ENCODE measurements at places on chromosomes 7 and 10.

DNA sequence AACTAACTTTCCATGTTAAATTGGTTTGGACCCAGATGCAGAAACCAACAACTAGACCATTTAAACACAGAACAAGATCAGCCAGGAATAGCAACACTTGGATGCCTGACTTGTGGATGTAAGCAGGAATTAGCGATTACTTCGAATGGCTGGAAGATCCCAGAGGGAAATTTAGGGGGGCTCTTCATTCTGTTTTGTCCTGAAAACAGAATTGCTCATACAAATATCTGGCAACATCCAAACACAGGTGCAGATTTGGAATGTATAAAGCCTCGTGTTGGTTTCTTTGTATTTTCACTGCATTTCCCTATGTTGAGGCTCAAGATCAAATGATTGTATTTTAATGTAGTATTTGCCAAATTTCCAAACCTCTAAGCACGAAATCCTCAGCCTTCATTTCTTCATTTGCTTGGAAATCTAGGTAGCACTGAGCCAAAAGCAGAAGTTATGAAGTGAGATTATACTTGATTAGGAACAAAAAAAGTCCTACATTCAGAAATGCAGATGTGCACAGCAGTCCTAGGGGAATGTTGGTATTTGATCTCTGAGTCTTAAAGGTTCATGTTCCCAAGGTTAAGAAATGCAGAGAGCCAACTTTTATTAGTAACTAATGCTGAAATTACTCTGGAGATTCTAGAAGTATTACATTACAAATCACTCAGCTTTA lies 248.7 kb upstream of the TCF7L2 start:
- no peak for DNase-seq

DNA sequence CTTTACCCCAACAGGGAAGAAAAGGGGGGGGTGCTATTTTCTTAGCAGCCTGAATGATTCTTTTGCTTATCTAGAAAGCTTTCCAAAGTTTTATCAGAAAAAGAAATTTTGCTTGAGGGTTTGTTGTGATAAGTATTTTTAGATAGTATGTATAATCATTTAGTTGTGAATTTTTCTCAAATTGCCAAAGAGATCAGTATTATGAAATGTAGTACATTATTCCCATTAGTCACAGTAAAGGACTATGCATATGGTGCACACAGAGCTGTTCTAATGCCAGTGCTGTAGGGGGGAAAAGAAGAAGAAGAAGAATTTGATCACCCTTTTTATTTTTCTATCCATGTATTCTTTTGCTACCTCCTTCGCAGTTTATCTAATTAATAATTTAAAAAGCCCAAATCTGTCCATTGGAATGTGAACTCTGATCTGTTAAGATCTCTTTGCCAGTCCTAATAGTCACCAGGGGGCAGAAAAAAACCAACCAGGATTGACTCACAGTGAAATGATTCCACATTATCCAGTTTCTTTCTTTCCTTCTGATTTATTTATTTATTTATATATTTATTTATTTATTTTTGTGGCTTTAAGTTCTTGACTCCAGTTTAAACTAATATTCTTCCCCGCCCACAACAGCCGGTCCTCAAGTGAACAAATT lies 4.7 kb downstream of the RBM20 start:
- DNase-seq: no peak

DNA sequence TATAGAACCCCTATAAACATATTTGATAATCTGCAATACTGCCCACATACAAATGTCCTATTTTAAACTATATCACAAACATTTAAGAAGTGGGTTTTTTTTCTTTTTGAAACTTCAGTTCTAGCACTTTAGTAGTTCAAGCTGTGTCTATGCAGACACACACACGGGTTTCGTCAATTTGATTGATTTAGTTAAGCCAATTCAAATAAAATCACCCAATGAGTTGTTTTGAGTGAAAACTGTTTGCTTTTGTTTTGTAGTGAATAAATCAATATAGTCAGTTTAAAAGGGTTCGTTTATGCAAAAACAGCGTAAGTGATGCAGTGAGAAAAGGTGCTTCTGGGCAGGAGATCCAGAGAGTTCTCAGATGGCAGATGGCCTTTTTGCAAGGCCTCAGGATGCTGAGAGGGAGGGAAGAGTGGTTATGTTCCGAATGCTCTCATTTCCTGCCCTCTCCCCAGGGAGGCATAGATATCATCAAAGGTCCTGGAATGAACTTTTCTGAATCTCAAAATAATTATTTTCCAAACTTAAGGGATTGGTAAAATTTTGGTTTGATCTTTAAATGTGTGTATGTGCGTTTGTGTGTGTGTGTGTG lies 102.7 kb downstream of the AGMO start:
- no peak for DNase-seq

DNA sequence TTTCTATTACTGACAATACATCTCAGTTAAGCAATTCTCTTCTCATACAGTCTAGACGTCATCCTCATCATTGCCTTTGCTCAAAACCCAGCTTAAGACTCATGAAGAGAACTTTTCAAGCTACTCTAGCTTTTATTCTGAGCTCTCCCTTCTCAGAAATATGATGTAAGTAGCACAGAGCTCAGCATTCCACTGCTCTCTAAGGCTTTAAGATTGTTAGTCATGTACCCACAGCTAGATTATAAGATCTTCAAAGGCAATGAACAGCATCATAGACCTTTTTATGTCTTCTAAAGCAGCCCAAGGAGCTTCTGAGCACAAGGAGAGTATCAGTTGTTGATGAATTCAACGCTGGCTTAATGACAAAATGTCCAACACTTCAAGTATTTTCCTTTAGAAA lies 119.3 kb downstream of the NRP1 start:
- peak; percentile 97 for DNase-seq

DNA sequence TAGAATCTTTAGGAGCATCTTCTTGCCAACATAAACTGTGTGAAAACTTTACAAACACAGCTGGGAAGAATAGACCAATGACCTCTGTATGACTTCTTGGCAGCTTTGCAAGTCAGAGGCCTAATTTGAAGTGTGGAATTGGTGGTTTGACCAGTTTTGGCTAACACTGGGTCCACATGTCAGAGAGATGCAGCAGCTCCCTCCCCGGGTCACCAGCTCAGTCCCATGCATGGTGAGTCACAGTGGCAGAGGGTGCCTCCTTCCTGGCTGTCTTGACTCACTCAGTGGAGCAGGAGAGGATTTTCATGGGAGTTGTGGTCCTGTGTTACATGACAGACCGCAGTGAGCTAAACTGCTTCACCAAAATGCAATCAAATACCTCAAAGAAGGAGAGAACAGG lies 8.2 kb upstream of the STARD3NL start:
- peak; percentile 65 for DNase-seq

GRCh38 chr7:83739527-83739926 lies 90.6 kb upstream of the SEMA3E start:
- no peak for DNase-seq

DNA sequence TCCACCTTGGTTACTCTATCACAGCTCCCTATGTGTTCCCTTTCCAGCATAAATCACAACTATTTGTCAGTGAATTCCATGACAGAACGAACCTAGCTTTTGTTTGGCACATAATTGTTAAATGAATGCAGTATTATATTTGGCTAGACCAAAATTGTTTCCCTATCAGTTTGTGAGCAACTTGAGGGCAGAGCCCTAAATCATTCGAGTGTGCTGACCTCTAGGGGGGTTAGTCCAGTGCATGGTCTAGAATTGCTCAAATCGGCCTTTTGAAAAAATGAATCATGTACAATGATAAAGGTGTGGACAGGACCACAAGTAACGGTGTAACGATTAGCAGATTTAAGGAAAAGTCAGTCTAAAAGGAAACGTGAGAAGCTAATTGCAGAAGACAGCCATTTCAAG lies 475 bp upstream of the NRBF2 start:
- DNase-seq: no peak

DNA sequence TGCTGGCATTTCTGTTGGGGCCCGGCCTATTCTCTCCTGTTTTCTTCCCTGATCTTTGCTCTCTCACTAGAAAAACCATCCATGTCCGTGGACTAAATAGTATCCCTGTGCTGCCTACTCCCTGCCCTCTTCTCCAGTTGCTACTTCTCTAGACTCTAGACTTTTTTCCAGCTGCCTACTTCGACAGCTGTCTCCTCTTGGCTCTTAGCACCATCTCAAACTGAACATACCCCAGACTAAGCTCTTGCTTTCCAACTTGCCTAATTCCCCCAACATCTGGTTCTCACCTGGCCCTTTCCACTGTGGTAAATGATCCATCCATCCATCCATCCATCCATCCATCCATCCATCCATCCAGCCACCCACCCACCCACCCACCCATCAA lies 19.5 kb downstream of the ADCYAP1R1 start:
- no peak for DNase-seq

DNA sequence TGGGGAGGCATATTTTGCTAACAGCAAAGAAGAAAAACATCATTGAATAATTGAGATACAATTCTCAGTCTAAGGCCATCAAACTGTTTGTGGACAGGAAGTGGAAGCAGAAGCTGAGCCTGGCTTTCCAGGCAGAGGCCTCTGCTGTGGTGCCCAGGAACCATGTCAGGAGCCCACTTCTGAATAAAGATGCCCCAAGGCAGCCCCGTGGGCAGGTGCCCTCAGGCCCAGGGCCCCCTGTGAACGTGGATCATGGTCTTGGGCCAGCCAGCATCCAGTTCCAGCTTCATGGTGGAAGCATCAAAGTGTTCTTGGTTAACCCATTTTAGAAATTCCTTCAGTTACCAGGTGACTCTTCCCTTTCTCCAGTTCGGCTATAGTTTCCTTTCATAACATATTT lies 346.8 kb downstream of the PTPRN2 start:
- no peak for DNase-seq

DNA sequence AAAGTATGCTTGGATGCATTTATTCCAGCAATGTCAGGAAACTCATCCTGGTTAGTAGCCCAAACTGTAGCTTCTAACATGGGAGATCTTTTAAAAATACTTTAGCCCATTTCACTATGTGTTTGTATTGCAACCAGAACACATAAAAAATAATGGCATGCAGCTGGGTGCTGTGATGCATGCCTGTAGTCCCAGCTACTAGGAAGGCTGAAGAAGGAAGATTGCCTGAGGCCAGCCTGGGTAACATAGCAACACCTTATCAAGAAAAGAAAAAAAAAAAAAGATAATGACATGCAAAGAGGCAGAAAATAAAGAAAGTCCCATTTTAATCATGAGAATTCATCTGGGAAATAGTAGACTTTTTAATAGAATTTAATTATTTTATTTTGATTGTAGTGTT lies 517.0 kb upstream of the TEX47 start:
- no peak for DNase-seq

DNA sequence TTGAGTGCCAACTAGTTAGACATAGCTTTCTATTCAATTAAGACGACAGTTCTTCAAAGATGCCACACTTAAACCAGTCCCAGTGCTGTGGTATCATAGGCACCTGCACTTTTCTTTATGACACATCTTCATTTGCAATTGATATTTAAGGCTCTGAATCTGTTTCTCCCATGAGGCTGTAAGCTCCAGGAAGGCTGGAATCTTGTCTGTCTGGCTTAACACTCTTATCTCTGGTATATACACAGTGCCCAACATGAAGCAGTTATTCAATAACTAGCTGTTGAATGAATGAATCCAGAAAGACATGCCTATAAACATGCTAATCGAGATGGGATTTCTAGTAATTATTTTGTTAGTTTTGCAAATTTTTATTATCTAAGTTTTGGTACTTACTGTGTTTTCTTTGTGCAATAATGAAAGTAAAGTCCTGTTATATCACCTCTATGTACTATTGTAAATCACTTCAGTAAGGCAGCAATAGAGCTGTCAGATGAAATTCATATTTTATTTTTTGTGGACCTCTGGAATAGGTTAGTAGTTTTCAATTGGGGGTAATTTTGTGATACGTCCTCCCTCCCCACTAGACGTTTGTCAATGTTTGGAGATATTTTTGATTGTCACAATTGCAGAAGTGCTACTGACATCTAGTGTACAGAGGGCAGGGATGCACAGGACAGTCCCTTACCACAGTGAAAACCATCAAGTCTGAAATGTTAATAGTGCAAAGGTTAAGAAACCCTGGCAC lies 51.3 kb upstream of the STEAP4 start:
- no peak for DNase-seq

DNA sequence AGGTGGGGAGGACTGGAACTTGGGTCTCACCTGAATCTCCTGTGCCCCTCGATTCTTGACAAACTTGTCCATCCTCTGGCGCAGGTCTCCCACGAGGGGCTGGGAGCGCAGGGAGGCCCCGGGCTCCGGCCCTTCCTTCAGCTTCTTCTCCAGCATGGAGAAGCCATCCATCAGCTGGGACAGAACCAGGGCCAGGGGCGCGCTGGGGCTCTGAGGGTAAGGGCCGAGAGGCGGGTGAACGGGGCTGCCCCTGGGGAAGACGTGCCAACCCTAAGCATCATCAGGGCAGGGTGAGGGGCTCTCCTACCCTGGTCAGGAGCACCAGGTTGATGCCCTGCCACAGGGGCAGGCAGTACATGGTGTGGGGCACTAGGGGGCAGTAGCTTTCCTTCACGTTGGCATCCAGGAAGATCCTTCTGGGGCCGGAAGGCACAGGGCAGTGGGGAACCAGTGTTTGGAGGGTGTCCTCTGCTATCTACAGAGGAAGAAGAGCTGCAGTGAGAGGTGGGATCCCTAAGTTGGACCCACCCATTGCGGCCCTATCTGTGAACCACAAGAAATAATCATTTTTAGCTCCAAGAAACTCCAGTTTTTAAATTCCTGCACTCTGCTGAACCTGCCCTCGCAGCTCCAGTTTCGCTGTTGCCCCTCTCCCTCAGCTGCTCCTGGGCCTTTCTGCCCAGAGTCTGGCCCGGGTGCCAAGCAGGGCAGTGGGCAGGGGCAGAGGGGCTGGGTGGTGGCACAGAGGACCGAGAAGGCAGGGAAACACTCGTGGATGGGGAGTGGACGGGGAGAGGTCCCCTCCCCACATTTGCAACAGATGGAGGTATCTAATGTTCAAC lies 10.8 kb upstream of the PYROXD2 start:
- peak; percentile 48 for DNase-seq

- DNase-seq: peak; percentile 63
These were observed 19.1 kb upstream of the GPAM start for GRCh38 chr10:112202561-112203241.

DNA sequence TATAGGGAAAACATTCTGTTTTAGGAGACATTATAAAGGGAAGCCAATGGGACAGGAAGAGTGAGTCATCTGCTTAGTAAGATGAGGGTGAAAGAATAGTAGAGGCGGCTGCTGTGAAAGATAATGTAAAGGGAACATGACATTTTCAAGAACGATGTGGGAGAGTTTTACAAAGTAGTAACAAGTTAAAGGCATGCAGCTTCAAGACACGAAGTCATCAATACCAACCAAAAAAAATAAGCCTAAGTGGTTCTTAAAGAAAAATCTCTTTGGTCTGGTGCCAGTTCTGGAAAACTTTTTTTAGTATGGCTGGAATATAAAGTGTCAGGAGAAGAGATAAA lies 6.1 kb downstream of the GSTO1 start:
- peak; percentile 81 for DNase-seq

- no peak for DNase-seq
These were observed 49.7 kb upstream of the DDC start for GRCh38 chr7:50614721-50615518.

GRCh38 chr10:131723297-131724168 lies 177.3 kb upstream of the PPP2R2D start:
- DNase-seq: no peak

DNA sequence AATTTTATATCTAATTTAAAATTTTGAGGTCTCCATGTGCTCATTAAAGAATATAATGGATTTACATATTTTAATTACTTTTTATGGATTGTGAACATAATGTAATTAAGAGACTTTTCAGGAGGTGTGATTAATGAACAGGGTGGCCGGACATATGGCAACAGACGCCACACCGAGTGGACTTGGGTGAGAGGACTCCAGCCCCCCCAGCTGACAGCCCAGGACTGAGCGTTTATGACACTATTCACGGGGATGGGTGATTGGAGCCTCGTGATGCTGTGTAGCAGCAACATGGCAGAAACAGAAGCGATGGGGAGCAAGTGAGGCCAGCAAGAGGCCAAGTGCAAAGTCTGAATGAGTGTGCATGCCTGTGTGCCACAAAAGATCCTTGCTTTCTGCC lies 1176.9 kb downstream of the TYW1 start:
- DNase-seq: no peak

Data from iris pigment epithelial cell (primary cell).